ENCODE measurements at places on chromosomes 3 and 15. TPM values are rescaled to one million over a fixed set of nuclear protein-coding genes. Genes with fewer than 3 reads are reported as not detected.

- no peaks in the 10 kb centered on the region for H3K27me3 ChIP-seq
- DNase-seq, result no peak
- no peak overlapping the region for H3K27ac ChIP-seq
- no peaks in the 10 kb centered on the region for H3K36me3 ChIP-seq
- H3K4me1 ChIP-seq, result no peaks in the 10 kb centered on the region
Measured at GRCh38 chr3:71930056-71930991, 145.4 kb upstream of the PROK2 start.

DNA sequence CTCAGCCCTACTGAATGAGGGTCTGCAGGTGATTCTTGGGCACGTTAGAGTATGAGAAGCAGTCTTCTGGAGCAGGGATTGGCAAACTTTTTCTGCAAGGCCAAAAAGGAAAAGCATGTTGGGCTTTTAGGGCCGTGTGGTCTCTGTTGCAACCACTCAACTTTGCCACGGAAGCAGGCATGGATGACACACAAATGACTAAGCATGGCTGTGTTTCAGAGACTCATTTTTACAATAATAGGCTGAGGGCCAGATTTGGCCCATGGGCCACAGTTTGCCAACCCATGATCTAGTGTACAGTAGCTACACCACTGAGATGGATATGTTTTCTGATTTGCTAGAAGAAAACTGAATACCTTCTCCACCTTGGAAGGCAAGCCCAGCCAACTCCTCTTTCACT lies 66.1 kb upstream of the PRICKLE2 start:
- no peak overlapping the region for H3K4me3 ChIP-seq
- DNase-seq, result no peak
- H3K27ac ChIP-seq, result no peak overlapping the region

DNA sequence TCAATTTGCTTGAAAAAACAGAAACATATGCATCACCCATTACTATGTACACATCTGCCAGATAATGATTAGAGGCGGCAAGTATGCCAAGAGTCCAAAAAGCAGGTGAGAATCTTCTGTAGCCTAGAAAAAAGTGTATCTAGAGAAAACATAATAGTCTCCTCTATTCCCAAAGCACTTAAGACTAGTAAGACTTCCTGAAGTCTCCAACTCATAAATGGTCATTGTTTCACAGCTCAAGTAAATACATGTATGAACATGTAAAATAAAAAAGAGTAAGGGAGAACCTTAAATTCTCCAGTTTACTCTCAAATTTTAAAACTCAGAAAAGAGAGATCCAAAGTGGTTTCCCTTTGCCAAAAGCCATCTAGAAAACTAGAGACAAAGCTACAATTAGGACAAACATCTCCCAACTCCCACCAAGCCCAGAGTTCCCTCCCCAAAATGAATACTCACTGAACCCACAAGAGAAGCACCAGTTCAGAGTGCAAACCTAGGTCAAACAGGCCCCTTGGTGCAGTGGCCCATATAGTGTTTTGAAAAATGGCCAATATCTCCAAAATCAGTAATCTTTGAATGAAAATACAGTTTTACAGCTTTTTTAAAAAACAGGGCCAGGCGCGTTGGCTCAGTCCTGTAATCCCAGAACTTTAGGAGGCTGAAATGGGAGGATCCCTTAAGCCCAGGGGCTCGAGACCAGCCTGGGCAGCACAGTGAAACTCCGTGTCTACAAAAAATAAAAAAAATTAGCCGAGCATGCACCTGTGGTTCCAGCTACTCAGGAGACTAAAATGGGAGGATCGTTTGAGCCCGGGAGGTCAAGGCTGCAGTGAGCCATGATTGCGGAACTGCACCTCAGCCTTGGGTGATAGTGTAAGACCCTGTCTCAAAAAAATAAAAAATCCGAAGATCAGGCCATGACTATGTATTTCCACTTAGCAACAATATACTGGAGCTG lies 11.0 kb upstream of the MAP4 start:
- no peaks in the 10 kb centered on the region for H3K36me3 ChIP-seq
- no peak overlapping the region for H3K4me3 ChIP-seq
- no peaks in the 10 kb centered on the region for H3K27me3 ChIP-seq
- H3K4me1 ChIP-seq, result peaks cover 21% of the 10 kb centered on the region

- H3K4me3 ChIP-seq, result no peak overlapping the region
- no peaks in the 10 kb centered on the region for H3K36me3 ChIP-seq
- no peak overlapping the region for H3K27ac ChIP-seq
- no peaks in the 10 kb centered on the region for H3K4me1 ChIP-seq
- H3K27me3 ChIP-seq, result no peaks in the 10 kb centered on the region
Measured at GRCh38 chr3:4763604-4764247, 215.5 kb upstream of the BHLHE40 start.

The LTF gene
- total RNA-seq, result 0.31 TPM
